ENCODE measurements at places on chromosomes 5 and 9. TPM values are rescaled to one million over a fixed set of nuclear protein-coding genes. Genes with fewer than 3 reads are reported as not detected.

NKD2 gene
- total RNA-seq: not detected

SEMA5A gene
- 189 TPM for total RNA-seq

DNA sequence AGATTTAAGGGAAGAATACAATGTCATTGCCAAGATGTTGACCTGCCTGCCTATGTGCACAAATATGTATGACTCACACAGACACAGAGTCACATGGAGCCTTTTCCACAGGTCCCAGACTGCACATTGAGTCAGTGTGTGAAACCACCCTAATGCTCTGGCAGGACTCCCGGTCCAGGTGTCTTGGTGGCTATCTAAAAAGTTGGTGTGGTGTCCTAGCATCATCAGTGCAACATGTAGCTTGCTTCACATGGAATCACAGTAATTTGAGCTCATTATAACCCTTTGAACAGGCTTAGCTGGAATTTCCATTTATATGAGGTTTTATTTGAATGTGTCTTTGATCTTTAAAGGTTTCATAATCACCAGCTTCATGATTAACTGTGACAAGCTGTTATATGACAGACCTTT is 10.7 kb downstream of the IFNA5 start:
- H3K4me1 ChIP-seq: no peaks in the 10 kb centered on the region
- H3K27ac ChIP-seq: no peak overlapping the region
- DNase-seq: no peak
- no peak overlapping the region for H3K4me3 ChIP-seq
- H3K27me3 ChIP-seq: peaks cover 34% of the 10 kb centered on the region

- DNase-seq: no peak
- H3K36me3 ChIP-seq: no peaks in the 10 kb centered on the region
- H3K27me3 ChIP-seq: peaks cover 2% of the 10 kb centered on the region
- no peak overlapping the region for H3K4me3 ChIP-seq
- H3K4me1 ChIP-seq: no peaks in the 10 kb centered on the region
Observed at GRCh38 chr9:7342229-7342628, 457.3 kb downstream of the DMAC1 start.

DNA sequence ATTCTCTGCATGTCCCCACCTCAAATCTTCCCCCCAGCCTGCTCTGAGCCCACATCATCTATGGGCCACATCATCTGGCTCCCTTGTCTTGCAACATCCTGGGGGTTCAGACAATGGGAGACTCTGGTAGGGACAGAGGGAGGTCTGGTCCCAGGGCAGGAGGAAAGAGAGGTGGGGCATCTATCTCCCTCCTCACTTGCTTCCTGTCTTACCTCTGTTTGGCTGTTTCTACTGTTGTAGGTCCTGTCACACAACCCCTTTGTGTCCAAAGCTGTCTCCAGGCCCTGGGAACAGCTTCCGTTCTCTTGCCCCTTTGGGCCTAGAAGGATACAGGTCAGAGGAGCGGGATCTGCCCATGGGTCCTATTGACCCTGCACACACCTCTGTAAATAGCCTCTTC is 227.2 kb downstream of the NSG2 start:
- no peak overlapping the region for H3K4me3 ChIP-seq
- no peak overlapping the region for H3K27ac ChIP-seq
- H3K4me1 ChIP-seq: no peaks in the 10 kb centered on the region
- H3K36me3 ChIP-seq: no peaks in the 10 kb centered on the region
- no peak for DNase-seq
- H3K27me3 ChIP-seq: peaks cover 7% of the 10 kb centered on the region

FUT7 gene
- 0.13 TPM for total RNA-seq

DNA sequence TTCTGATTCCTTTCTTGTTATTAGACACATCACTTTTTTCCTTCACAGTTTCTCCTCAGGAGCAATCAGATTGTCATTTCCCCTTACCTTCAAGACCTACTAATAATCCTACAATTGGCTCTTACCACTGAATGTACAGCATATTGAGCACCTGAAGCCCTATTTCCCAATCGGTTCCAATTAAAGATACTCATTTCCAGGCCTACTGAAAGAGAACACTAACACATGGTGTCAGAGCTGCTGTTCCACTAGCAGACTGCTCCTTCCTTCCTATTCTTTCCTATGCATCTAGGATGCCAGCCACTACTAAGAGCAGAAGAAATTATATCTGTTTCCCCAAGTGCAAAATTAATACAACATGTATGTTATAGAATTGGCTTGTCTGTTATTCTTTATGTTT is 34.6 kb downstream of the SKIC3 start:
- H3K36me3 ChIP-seq: peaks cover 46% of the 10 kb centered on the region
- H3K4me1 ChIP-seq: peaks cover 6% of the 10 kb centered on the region
- H3K4me3 ChIP-seq: no peak overlapping the region
- no peak overlapping the region for H3K27ac ChIP-seq
- DNase-seq: no peak
- no peaks in the 10 kb centered on the region for H3K27me3 ChIP-seq

PCDHB2 gene
- 92.7 TPM for total RNA-seq

DNA sequence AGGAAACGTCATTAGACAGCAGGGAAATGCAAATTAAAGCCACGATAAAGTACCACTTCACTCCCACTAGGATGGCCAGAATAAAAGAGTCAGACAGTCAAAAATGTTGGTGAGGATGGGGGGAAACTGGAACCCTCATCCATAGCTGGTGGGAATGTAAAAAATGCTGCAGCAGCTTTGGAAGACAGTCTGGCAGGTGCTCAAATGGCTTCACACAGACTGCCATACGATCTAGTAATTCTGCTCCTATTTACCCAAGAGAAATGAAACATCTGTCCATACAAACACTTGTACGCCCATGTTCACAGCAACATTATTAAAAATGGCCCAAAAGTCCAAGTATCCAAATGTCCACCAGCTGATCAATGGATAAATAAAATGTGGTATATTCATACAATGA is 158.9 kb upstream of the PHYKPL start:
- H3K27ac ChIP-seq: no peak overlapping the region
- H3K27me3 ChIP-seq: no peaks in the 10 kb centered on the region

- H3K4me3 ChIP-seq: no peak overlapping the region
- no peaks in the 10 kb centered on the region for H3K36me3 ChIP-seq
- H3K27me3 ChIP-seq: peaks cover 2% of the 10 kb centered on the region
- no peak for DNase-seq
Observed at GRCh38 chr5:167814828-167815227, 476.6 kb upstream of the WWC1 start.

GRCh38 chr5:150396267-150396666 is 16.4 kb downstream of the CD74 start:
- peaks cover 24% of the 10 kb centered on the region for H3K4me1 ChIP-seq
- no peak overlapping the region for H3K27ac ChIP-seq
- H3K4me3 ChIP-seq: no peak overlapping the region
- DNase-seq: no peak
- H3K27me3 ChIP-seq: no peaks in the 10 kb centered on the region

GRCh38 chr5:60402161-60402785 is 297.7 kb downstream of the DEPDC1B start:
- H3K36me3 ChIP-seq: no peaks in the 10 kb centered on the region
- no peak overlapping the region for H3K27ac ChIP-seq

TLR4 gene
- 28.9 TPM for total RNA-seq

DNA sequence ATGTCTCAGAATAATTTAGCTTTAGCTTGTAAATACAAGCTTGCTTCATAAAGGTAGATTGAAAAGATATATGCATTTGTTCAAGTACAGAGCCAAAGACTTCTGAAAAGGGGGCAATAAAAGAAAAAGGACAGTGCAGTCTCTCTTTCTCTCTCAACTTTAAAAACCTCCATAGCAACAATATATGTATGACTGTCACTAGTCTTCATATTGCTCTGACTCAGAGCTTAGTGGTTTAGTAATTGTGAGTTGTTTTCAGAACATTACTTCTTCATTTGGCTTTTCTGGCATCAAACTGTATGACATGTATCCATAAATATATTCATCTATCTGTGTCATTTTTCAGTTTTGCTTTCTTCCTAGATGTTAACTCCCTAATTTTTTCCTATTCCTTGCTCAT is 194.6 kb upstream of the KIF2A start:
- H3K27me3 ChIP-seq: no peaks in the 10 kb centered on the region
- no peaks in the 10 kb centered on the region for H3K36me3 ChIP-seq
- no peak for DNase-seq
- H3K4me1 ChIP-seq: peaks cover 4% of the 10 kb centered on the region

- no peak overlapping the region for H3K4me3 ChIP-seq
- H3K27ac ChIP-seq: no peak overlapping the region
Observed at GRCh38 chr5:14937254-14937653, 65.7 kb upstream of the ANKH start.

DNA sequence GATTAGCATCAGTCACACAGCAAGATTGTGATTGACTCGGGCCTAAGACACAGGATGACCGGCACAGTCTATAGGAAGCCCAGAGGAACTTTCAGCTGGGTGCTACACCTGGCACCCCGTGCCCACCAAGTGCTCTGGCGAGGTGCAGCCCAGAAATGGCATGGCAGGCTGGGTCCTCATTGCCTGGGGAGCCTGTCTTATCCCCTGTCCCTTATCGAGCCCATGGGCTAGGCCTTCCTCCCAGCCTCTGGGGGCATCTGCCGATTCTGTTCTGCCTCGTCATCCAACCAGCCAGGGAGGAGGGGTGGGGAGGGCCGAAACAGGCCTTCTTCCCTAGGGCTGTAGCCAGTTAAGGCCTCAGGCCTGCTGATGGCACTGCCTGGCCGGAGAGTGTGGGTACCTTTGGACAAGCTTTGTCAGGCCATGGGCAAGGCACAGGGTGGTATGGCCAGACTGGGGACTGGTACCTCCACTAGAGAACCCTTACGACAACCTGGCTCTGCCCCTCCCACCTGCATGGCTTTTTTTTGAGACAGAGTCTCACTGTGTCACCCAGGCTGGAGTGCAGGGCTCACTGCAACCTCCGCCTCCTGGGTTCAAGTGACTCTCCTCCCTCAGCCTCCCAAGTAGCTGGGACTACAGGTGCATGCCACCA is 1.6 kb downstream of the GRK6 start:
- H3K27me3 ChIP-seq: no peaks in the 10 kb centered on the region
- peaks cover 22% of the 10 kb centered on the region for H3K4me1 ChIP-seq
- DNase-seq: no peak
- H3K4me3 ChIP-seq: peak overlapping the region; percentile 76
- peaks cover 7% of the 10 kb centered on the region for H3K36me3 ChIP-seq

DNA sequence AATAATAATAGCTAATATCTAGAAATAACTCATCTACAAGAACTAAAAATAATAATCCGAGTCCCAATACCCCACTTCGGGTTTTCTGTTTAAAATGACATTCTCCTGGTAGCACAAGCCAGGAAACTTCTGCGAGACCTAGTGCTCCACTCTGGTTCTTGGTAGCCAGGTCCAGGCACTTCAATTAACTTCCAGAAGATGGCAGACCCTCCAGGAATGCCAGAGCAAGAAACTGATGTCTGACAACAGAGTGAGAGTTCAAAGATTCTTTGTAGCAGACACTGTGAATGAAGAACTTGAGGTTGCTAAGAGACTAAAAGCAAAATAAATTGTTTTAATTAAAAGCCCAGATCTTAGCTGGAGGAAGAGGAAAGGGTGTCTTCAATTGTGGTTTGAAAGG is 1963.3 kb upstream of the CDH9 start:
- no peak overlapping the region for H3K4me3 ChIP-seq
- H3K27me3 ChIP-seq: peaks cover 5% of the 10 kb centered on the region
- H3K27ac ChIP-seq: no peak overlapping the region
- no peaks in the 10 kb centered on the region for H3K4me1 ChIP-seq
- no peaks in the 10 kb centered on the region for H3K36me3 ChIP-seq

TMOD1 gene
- total RNA-seq: not detected

SLC6A3 gene
- total RNA-seq: not detected

GRCh38 chr9:98921732-98922131 is 22.0 kb upstream of the COL15A1 start:
- peaks cover 39% of the 10 kb centered on the region for H3K27me3 ChIP-seq
- H3K27ac ChIP-seq: no peak overlapping the region
- H3K4me1 ChIP-seq: peaks cover 15% of the 10 kb centered on the region
- no peaks in the 10 kb centered on the region for H3K36me3 ChIP-seq
- H3K4me3 ChIP-seq: no peak overlapping the region

DNA sequence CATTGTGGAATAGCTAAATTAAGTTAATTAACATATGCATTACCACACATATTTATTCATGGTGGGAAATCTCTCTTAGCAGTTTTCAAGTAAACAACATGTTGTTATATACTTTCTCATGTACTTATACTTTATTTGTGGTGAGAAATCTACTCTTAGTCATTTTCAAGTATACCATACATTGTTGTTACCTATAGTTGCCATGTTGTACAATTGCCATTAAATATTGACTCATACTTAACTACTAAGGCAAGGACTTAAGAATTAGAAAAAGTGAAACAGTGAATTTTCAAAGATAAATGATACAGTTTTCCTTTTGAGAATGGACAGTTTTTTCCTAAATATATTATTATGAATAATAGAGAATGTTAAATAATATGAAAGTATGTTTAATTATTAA is 27.7 kb downstream of the UGCG start:
- H3K27me3 ChIP-seq: no peaks in the 10 kb centered on the region
- peaks cover 56% of the 10 kb centered on the region for H3K4me1 ChIP-seq
- H3K4me3 ChIP-seq: no peak overlapping the region
- no peak for DNase-seq
- peaks cover 31% of the 10 kb centered on the region for H3K36me3 ChIP-seq

MLANA gene
- not detected for total RNA-seq

DNA sequence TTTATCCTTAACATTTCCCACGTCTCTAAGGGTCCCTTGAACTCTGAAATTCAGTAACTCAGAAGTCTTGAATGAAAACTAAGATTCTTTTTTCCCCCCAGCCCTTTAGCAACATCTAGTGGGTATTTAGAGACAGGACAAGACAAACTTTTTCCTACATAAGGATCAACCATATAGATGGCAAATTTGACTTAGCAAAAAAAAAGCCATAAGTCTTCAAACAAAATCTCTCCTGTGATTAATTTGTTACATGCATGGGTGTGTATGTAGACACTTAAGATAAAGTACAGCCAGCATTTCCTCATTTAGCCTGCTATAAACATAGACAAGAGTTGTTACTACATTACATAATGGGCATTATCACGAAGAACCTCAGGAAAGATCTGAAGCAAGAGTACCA is 29.1 kb upstream of the ANKRD31 start:
- no peaks in the 10 kb centered on the region for H3K4me1 ChIP-seq
- no peak overlapping the region for H3K27ac ChIP-seq
- H3K36me3 ChIP-seq: no peaks in the 10 kb centered on the region
- H3K4me3 ChIP-seq: no peak overlapping the region

- no peaks in the 10 kb centered on the region for H3K4me1 ChIP-seq
- H3K4me3 ChIP-seq: no peak overlapping the region
- H3K36me3 ChIP-seq: no peaks in the 10 kb centered on the region
- H3K27ac ChIP-seq: no peak overlapping the region
- peaks cover 53% of the 10 kb centered on the region for H3K27me3 ChIP-seq
Observed at GRCh38 chr5:57002959-57003485, 51.1 kb upstream of the MIER3 start.

GRCh38 chr9:3235497-3235896 is 290.3 kb downstream of the RFX3 start:
- H3K4me3 ChIP-seq: no peak overlapping the region
- no peak for DNase-seq
- no peak overlapping the region for H3K27ac ChIP-seq
- no peaks in the 10 kb centered on the region for H3K27me3 ChIP-seq

- H3K27me3 ChIP-seq: no peaks in the 10 kb centered on the region
- no peaks in the 10 kb centered on the region for H3K4me1 ChIP-seq
- no peak overlapping the region for H3K4me3 ChIP-seq
- no peaks in the 10 kb centered on the region for H3K36me3 ChIP-seq
Observed at GRCh38 chr9:68637020-68637419, 68.0 kb upstream of the PIP5K1B start.

PCA3 gene
- not detected for total RNA-seq

GRCh38 chr5:160494451-160494850 is 72.8 kb downstream of the PTTG1 start:
- H3K27ac ChIP-seq: no peak overlapping the region
- no peaks in the 10 kb centered on the region for H3K36me3 ChIP-seq
- peaks cover 20% of the 10 kb centered on the region for H3K27me3 ChIP-seq
